ENCODE measurements at places on chromosomes 11 and 22.

DNA sequence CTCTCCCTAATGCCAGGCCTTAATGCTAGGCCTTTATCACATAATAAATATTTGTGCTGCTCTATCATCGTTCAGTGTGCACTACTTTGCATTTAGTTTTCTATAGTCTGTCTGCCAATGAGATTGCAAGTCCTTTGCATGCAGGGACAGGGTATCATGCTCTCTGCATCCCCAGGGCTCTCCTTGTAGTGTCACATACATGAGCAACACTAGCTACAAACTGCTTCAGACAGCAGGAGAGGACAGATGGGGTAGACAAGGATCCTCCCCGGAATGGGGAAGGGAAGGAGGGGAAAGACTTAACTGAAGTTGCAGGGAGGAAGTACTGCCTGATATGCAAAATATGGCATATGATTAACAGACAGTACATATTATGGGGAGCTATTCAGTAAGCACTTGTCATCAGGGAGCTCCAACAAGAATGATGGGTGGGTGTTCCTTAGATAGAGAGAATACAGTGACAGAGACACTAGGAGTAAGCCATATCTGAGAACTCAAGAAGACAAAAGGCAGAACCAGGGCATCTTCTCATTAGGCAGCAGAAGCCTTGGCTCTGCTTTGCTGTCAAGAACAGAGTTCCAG is 42.8 kb downstream of the ZNF202 start:
- no peak for DNase-seq

DNA sequence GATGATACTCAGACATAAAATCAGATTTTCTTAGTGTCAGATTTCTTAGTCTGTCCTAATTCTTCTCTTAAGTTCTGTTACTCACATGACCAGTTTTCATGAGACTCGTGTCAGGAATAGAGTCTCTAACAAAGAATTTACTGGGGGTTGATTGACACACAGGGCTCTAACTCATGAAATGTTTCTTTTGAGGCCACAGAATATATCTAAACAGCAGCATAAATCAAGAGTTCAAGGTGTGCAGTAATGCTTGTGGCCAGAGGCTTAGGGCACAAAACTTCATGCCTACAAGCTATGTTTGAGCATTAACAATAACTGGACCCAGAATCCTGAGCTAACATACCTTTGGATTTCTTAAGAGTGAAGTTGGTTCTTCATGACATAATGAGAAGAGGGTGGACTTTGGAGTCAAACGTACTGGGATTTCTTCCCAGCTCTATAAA is 237.2 kb downstream of the DDX10 start:
- DNase-seq: no peak

GRCh38 chr11:124667601-124668000 is 5.9 kb downstream of the SIAE start:
- no peak for DNase-seq

- DNase-seq: no peak
Observed at GRCh38 chr11:119943298-119943655, 194.6 kb downstream of the TRIM29 start.
